ENCODE measurements at places on chromosomes 3 and 15.

DNA sequence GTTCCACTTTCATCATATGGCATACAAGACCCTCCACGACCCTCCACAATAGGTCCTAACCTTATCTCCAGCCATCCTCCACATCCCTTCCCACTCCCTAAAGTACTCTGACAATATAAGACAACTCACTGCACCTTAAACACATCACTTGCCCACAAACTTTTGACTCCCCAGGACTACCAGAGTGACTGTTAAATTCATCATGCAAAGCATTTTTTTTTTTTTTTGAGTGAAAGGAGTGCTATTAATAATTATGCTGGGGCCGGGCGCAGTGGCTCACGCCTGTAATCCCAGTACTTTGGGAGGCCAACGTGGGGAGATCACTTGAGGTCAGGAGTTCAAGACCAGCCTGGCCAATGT lies 55.8 kb downstream of the OSBPL10 start:
- no peak for DNase-seq

DNA sequence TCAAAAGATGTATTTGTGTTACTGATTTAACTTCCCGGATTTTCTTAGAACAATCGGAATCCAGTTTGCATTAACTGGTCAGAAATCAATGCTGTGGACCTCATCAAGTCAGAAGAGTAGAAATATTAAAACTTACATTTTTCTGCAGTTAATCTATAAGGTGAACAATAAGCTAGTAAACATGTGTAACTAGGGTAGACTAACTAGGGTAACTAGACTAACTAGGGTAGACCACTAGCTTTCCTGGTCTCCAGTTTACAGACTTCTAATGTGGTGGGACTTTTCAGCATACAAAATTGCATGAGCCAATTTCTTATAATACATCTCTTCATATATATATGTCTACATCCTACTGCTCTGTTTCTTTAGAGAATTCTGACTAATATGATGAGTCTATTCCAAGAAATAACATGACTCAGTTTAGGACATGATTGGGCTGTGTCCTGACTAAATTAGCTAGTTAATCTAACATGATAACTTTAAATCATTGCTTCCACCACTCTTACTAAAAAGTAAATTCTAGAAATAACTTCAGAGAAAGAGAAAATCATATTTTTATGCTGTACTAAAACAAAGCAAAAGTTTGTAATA lies 5.3 kb downstream of the PLSCR2 start:
- no peak for DNase-seq

DNA sequence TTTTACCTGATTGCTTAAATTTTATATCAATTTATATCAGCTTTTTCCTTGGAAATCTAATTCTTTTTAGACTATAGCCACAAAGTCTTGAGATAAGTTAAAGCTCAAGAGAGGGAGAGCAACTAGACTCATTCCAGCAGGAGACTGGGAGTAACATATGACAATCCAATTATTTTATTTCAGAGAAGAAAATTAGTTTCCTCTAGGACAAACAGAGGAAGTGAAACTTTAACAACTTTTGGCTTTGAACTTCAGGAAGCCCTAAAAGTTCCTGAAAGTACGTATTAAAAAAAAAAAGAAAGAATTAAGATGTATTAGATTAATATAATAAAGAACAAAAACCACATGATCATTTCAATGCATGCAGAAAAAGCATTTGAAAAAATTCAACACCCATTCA lies 13.9 kb upstream of the UBE2E2 start:
- no peak for DNase-seq

GRCh38 chr3:29972320-29972993 lies 633.9 kb upstream of the TGFBR2 start:
- no peak for DNase-seq

- DNase-seq = no peak
Observed at GRCh38 chr15:93897377-93897776, 334.0 kb upstream of the MCTP2 start.

DNA sequence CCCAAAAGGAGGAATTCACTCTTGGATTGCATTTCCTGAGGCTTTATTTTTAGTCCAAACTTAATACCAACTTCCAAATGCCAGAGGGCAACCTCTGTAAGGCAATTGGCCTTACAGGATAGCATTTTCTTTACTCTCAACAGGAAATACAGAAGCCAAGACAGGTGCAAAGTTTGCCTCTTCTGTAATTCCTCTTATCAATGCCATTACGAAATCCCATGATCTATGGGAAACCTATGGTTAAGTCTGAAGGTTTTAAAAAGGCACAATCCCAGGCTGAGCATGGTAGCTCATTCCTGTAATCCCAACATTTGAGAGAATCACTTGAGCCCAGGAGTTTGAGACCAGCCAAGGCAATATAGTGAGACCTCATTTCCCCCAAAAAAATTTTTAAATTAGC lies 14.9 kb downstream of the PKM start:
- DNase-seq = no peak

DNA sequence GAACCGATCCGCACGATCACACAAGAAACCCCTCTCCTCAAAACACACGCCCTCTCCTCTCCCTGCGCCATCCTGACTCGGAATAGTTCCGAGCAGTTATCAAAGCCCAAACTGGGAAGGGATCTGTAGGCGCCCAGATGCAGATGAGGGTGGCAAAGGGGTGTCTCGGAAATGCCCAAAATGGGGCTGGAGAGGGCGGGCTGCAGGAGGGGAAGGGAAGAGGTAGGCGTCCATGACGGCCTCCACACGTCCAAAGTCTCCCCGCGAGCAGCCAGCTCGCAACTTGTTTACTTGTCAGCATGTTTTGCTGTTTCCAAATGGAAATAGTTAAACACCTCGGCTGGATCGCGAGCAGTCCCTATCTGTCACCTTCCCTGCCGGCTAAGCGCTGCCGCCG lies 1.5 kb downstream of the NTRK3 start:
- no peak for DNase-seq

DNA sequence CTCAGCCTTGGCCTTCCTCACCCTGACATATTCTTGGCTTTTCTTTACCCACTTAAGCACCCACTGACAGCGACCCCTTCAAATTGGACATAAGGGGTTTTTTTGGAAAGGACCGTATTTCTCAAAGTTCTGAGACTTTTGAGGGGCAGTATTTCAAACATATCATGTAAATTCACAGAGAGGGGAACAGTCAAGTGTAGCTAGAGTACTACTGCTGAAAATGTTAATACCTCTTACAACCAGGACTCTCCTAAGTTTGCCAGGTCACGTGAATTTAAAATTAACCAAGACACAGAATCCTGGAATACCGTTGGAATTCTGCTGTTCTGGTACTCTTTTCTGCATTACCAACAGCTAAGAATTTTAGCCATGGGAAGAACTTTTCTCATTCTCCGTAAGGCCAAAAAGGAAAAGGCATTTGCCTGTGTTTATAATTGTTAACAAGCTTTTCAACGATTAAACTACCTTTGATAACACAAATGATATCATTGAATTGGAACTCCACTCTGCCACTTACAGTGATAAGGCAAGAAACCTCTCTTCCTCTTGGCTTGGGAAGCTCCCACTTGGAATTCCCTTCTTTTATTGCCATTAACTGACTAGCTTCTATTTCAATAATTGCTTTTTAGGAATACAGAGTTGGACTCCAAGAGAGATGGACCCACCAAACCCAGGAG lies 597 bp upstream of the GBE1 start:
- DNase-seq = no peak

- peak; percentile 47 for DNase-seq
Observed at GRCh38 chr3:186931532-186932280, 1.4 kb downstream of the ST6GAL1 start.

DNA sequence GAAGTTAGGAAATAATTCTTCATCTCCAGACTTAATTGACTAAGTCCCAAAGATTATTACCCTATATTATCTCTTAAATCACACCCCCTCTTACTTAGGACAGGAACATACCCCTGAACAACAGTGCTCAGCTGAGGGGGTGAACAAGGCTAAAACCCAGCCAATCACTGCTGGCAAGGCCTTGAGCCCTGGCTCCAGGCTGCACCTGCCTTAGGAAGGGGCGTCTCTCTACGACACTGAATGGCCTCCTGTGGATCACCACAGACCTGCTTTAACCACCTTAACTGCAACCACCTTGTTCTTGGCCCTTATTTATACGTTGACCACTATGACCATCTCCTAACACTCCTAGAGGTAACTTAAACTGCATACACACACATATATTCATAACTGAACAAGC lies 267.4 kb upstream of the THBS1 start:
- DNase-seq = no peak

DNA sequence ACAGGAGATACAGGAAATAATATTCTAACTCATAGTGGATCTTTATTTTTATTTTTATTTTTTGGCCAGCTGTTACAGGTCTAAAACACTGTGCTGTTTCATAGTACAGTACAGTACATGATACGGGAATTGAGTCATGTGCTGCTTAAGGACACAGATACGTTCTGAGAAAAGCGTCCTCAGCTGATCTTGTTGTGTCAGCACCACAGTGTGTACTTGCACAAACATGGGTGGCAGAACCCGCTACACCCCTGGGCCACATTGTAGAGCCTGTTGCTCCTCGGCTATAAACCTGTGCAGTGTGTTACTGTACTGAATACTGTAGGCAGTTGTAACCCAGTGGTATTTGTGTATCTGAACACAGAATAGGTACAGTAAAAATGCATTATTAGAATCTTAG lies 183.4 kb downstream of the OR4M2 start:
- DNase-seq = no peak

DNA sequence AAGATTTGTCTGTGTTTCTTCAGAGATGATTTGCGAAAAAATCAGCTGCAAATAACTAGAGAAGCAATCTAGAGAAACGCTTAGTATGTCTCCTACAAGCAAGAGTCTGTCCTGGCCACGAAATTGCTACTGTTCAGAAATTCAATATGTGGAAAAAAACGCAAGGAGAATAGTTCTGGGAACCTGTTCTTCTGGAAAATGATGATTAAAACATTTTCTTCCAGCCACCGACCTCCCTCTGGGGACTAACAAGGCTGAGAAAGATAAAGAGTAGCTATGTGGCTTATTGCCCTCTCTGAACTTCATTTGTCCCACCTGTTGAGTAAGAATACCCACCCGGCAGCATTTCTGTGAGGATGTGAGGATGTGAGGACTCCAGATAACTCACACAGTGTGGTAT lies 31.6 kb downstream of the SNTN start:
- DNase-seq = no peak

- no peak for DNase-seq
Observed at GRCh38 chr3:170154569-170155143, 26.9 kb downstream of the PHC3 start.

DNA sequence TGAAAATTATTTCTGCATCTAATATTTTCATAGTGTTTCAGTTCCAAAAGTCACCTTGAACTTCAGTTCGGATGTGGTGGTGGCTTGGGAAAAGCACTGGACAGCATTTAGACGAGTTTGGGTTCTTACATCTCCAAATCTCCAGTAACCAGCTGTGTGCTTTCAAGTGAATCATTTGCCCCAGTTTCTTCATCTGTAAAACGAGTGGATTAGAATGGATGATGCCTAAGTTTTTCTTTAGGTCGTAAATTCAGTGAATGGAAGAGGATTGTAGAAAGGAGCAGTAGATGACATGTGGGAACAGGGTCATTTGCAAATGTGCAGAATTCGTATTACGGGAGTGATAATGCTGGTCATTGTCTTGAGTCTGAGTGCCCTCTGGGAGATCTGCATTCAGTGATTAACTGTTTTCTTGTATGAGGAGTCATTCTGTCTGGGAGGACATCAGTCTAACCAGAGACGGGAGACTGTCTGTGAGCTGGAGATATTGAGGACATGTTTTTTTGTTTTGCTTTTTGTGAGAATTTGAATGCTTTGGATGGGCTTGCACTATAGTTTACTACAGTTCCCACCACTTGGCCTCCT lies 641.6 kb upstream of the TBL1XR1 start:
- DNase-seq = no peak

GRCh38 chr15:94080989-94081605 lies 150.3 kb upstream of the MCTP2 start:
- DNase-seq = no peak

DNA sequence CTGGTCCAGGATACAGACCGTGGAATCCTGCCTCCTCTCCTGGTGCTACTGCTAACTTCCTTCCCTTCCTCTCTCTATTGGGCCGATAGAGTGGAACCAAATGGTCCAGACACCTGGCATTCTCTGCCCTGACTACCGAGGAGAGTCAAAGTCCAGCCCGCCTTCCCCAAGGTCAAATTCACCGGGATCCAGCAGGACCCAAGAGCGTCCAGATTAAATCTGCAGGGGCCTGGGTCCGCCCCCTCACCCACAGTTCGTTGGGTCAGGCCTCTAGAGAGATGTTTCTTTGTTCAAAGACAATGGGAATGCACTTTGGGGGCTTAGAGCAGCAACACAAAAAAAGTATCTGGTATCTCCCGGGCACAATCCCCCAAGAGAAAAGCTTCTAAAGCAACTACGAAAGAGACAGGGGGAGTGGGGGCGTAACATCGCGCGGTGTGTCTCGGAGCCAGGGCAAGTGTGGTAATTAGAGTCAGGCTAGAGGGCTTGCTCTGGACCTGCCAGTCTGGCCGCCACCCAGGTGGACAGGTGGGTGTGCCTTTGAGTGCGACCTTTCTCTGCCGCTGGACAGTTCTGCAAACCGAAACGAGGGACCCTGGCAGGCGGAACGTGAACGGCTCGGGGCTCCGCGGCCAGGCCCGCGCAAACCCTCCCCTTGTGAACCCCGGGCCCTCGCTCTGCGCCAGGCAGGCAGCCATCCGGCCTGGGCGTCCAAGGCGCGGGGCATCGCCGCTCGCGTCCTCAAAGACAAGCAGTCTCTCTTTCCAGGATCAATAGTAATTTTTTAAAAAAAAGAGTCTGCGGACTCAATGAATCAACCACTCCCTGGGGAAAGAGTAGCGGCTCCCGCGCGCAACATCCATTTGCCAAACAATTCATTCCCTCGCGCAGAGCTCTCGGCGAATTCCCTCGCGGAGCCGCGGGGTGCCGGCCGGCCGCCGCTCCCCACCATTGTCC lies 806 bp downstream of the KLHL25 start:
- DNase-seq = no peak

- DNase-seq = no peak
Observed at GRCh38 chr3:3278073-3278472, 98.6 kb upstream of the CRBN start.

DNA sequence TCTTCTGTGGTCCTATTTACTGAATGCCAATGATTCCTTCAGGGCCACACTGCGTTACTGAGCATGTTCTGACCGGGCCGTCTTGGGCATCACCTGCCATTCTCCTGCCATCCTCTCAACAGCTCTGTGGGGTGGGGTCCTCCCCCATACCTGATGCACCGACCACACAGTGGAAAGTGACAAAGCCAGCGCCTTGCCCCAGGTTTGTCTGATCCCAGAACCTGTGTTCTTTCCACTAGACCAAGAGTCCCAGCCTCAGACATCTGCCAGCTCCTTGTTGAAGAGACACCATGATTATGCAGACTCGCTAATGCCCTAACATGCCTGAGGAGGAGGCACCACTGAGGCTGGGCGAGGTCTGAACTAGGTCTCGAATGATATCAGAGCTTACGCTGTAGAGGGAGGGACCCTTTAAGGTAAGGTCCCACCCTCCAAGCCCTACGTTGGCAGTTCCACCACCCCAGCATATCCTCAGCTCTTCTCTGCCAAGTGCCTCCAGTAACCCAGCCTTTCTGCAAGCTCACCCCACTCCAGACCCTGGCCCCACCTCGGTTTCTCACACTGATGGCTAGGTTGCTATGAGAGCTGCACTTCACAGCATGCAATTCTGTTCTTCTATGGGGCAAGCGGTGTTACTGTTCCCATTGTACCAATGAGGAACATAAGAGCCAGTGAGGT lies 29.8 kb upstream of the PLXNA1 start:
- no peak for DNase-seq

Data from activated CD4-positive, alpha-beta T cell treated with anti-CD3 and anti-CD28 coated beads, Interleukin-2, amount 50 U/mL, for 24 hours (primary cell).